ENCODE measurements at places on chromosomes 4 and X. TPM values are rescaled to one million over a fixed set of nuclear protein-coding genes. Genes with fewer than 3 reads are reported as not detected.

RHOXF1 gene
- total RNA-seq: not detected

- no peak for DNase-seq
Observed at GRCh38 chr4:113847710-113848109, 86.2 kb upstream of the CAMK2D start.

RASGEF1B gene
- total RNA-seq: not detected

DNA sequence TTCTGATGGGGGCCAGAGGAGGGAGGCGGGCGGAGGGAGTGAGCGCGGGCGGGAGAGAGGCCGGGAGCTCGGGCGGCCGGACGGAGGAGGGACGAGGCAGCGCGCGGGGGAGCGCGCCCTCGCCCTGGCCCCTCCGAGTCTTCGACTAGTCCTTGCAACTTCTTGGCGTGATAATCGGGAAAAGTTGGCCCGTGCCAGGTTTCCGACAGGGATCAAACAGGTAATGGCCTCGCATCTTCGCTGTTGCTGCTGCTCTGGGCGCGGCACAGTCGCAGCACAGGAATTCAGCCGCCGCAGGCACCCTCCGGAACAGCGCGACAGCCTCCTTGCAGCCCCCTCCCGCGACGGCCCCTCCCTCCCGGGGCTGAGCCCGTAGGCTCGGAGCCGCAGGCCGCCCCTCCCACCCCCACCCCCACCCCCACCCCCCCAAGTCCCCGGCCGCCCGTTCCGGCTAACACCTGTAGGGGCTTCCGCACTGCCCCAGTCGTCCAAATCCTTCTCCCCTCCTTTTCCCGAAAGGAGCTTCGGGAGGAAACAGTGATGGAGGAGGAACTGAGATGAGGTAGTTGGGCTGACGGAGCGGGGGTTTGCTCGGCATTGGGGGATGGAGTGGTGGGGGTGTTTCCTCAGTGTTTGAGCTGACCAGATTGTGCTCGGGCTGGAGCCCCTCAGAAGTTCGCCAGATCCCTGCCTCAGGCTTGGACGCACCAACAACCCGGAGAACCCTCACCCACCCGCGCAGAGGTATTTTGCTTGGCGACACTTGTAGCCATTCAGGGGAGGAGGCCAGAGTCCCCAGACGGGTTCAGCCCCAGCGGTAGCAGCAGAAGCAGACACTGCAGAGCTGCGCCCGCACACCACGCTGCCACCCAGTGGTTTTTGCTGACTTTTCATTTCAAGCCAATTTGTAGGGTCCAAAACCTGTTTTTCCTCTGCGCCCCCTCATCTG lies at the start of gene FGF13:
TSS of gene FGF13 (minus strand) at position 319 of the 949 bp plus-strand sequence. CDS start 714 bp downstream, outside the sequence.
- DNase-seq: peak; percentile 48

- no peak for DNase-seq
Observed at GRCh38 chr4:94359221-94359620, 16.6 kb upstream of the HPGDS start.

DNA sequence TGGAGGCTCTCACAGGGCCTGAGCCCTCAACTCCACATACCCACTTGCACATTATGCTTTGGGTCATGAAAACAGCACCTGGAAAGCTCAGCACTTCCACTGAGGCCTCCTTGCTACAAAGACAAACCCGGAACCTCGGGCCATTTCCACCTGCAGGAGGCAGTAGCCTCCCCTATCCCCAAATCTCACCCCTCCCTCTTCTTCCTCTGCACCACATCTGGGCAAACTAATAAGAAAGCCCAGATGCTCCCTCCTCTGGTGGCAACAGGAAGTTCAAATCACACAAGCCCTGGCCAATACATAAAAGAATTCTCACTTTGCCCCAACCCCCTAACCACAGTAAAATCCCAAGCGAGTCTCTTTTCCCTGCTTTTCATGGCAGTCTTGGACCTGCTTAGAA lies 136.4 kb downstream of the MAPK10 start:
- peak; percentile 52 for DNase-seq

APLN gene
- total RNA-seq: 3.8 TPM

TRIM60 gene
- not detected for total RNA-seq

MAGEA4 gene
- total RNA-seq: not detected

- DNase-seq: no peak
Observed at GRCh38 chr4:122832732-122833131, 6.1 kb downstream of the FGF2 start.

GRCh38 chr4:140092094-140092851 lies 61.7 kb downstream of the MAML3 start:
- peak; percentile 51 for DNase-seq

UGT2B15 gene
- total RNA-seq: not detected

Measured in HT1080 (cell line).